Pancreas (tissue), 10 donors: ENCODE measurements at places on chromosomes 4 and X. TPM values are rescaled to one million over a fixed set of nuclear protein-coding genes. Genes with fewer than 3 reads are reported as not detected.

The PAGE2 gene
- not detected for total RNA-seq

The PFKFB1 gene
- total RNA-seq = 0.59 TPM

The SULT1E1 gene
- total RNA-seq = not detected

GRCh38 chrX:148271263-148271662, 229.2 kb upstream of the AFF2 start:
- DNase-seq = no peak

DNA sequence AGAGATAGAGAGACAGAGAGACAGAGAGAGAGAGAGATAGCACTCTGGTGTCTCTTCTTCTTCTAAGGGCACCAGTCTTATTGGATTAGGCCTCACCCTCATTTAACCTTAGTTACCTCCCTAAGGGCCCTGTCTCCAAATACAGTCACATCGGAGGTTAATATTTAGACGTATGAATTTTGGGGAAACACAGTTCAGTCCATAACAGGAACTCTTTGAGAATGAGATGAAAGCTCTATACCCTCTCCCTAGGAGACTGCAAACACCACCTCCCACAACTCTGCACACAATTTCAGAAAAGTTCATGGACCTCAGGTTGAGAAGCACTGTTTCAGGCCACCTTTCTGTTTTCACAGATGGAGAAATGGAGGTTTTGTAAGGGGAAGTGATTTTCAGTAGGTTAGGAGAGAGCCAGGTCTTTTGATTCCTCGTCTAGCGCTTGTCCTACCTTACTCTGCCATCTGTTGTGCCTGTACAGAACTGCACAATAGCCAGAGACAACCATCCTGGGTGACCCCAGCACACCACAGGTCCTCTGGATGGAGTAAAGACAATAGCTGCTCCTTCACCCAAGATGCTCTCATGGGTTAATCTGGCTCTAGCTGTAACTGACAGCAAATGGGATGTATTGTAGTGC, 16.9 kb upstream of the LOC101059915 start:
- DNase-seq = no peak

DNA sequence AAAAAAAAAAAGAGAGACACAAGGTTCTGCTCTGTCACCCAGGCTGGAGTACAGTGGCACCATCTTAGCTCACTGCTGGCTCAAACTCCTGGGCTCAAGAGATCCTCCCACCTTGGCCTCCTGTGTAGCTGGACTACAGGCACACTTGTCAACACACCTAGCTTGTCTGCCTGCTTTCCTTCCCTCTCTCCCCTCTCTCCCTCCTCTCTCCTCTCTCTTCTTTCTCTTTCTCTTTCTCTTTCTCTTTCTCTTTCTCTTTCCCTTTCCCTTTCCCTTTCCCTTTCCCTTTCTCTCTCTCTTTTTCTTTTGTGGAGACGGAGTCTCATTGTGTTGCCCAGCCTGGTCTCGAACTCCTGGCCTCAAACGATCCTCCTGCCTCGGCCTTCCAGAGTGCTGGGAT, 132.1 kb downstream of the DIPK2B start:
- no peak for DNase-seq

GRCh38 chr4:39527296-39528060, at the start of gene UGDH:
TSS of gene UGDH (minus strand) at chr4:39527439. CDS start at chr4:39521512, 5,927 bp downstream.
- DNase-seq = peak; percentile 98

- DNase-seq = no peak
Measured at GRCh38 chr4:172826346-172826745, 342.3 kb upstream of the GALNT7 start.

GRCh38 chr4:822361-823175, 3.4 kb downstream of the CPLX1 start:
- DNase-seq = no peak

DNA sequence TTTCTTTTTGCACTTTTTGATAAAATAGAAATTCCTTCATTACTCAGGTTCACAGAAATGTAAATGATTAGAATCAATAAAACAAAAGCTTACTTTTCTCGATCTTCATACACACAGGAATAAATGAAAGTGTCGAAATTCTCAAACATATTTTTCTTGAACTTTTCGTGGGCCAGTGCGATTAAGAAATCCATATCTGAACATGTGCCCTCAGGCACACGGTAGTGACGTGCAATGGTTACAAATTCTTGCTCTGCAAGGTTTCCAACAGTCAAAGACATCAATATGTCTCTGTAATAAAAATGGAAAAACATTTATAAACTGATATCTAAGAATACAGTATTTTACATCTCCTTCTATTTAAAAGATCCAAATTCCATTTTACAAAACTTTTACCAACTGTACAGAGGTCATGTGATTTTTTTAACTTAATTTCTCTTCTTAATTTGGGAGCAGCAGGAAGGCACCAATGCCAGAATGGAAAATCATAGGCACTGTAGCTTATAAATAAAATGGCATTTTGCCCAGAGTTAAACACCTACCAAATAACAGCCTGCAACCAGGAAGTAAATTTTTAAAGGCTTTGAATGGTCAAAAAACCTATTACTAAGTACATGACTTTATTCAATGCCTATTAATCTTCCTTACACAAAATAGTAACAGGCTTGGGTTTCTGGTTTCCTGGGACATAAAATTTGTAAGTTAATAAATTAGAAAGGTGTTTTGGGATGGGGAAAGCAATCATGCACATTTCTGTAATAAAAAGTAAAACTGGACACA, 165.0 kb downstream of the EFHC2 start:
- no peak for DNase-seq

DNA sequence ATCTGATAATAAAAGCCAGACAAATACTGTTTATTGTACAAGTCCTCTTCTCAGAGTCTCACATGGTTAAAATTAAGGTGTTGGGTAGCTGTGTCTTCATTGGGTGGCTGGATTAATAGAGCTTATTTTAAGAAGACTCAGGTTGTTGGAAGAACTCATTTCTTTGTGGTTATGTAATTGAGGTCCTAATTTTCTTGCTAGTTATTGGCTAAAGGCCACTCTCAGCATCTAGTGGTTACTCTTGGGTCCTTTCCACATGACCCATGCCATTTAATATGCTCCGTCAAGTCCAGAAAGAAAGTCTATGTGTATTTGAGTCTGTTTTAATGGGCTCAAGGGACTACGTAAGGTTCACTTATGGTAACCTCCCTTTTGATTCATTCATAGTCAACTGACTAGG, 1668.6 kb upstream of the AGA start:
- no peak for DNase-seq

DNA sequence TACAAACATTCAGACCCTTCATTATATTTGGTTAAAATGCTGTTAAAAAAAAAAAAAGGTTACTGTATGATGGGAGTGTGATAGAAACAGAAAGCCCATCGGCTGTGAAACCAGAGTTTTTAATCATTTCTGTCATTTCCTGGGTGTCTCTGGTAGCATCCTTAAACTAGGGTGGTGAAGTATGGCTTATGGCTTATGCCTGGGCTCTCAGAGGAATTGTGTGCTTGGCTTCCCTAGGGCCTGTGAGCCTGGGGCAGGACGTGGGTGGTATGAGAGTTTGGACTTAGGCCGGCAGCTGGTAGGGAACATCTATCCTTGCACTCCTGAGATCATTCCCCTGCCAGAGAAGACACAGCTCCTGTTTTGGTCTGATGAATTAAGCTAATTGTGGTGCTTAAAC, 52.2 kb downstream of the DCUN1D4 start:
- DNase-seq = no peak

GRCh38 chr4:108263057-108263456, 94.3 kb upstream of the LEF1 start:
- DNase-seq = no peak

GRCh38 chr4:95462921-95463320, 85.9 kb downstream of the UNC5C start:
- DNase-seq = no peak

- DNase-seq = no peak
Measured at GRCh38 chr4:26821677-26822503, 38.8 kb upstream of the STIM2 start.

DNA sequence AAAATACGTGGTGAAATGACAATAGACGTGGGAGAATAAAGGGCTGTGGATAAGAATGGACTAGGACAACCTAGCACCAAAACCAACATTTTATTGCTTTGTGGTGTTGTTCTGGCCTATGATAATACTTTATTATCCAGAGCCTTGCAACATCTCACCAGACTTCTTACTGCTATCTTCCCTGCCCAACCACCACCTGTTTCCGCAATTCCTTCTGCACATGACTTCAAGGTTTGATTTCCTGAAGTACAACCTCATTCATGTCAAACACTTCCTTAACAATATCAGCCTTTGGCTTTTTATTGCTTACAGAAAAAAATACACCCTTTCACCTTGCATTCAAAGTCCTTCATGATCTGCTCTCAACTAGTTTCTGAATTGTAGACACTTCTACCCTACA, 84.8 kb downstream of the RTL3 start:
- DNase-seq = no peak

DNA sequence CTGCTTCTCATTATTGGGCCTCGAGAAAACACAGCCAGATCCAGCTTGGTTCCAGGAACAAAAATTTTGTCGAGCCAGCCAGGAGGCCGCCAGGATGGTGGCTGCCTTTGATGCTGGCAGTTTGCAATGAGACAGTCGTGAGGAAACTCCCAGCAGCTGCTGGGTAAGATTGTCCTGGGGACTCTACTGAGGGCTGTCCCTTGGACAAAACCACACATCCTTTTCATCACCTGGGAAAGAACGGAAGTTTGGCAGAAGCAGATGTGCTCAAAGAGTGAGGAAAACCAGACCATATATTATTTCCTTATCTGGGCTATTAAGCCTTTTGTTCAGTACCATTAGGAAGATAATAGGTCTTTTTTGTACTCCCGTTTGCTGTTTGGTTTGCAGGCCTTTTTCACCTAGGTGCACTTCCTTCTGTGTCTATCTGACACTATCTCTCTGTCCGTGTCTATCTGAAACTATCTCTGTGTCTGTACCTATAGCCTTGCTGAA, 13.4 kb upstream of the PAPSS1 start:
- no peak for DNase-seq

DNA sequence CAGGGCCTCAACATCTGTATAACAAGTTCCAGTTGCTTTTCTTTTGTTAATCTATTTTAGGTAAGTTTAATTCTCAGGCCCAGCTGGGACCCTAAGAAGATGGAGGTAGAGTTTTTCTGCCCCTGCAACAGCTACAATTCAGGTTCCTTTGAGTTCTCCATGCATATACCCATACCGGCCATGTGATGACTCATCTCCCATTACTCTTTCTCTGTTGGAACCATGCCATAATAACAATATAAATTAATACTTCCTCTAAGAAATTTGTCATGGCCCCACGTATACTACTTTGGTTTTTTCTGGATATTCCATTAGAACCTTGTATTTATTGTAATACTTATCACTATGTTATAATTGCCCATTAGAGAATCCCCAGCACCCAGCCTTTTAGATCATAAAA, 1.3 kb upstream of the INTU start:
- DNase-seq = no peak

DNA sequence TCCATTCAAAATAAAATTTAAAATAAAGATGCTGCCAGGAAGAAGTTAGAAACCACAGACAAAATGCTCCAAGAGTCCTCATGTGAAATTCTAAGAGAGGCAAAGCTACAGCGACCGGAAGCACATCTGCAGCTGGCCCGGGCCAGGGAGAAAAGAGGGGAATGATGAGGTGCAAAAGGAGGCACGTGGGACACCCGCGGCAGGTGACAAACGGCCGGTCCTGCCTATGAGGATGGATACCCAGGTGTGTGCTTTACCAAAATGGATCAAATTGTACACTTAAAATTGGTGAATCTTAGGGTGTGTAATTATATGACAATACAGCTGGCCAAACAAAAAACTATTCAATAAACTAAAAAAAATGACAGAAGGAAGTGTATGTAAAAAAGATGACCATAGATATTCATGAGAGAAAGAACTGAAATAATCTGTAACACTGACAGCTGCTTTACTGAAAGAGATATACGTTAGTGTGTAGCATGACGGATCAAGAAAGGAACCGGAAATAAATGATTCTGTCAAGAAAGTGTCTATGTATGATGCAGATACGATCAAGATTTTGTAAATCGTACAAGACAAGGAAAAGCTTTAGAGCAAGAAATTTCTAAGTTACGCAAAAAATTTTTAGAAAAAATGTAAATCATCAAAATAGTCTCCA, 29.5 kb downstream of the PPP2R3B start:
- no peak for DNase-seq

DNA sequence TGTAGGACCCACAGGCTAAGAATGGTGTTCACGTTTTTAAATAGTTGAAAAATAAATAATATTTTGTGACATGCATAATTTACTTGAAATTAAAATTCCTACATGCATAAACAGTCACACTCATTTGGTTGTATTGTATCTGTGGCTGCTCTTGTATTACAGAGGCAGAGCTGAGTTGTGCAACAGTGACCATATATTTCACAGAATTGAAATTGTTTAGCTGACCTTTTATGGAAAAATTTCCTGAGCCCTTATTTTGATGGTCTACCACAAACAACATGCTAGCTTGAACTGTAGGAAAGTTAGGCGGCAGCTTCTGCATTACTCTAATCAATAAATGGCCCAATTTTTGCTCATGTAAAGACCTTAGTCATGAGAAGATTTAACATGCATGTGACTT, 633.4 kb upstream of the AADAT start:
- DNase-seq = no peak
